ENCODE measurements at places on chromosomes 7 and 10.

- no peak for DNase-seq
Observed at GRCh38 chr10:70523549-70523948, 45.0 kb downstream of the PALD1 start.

DNA sequence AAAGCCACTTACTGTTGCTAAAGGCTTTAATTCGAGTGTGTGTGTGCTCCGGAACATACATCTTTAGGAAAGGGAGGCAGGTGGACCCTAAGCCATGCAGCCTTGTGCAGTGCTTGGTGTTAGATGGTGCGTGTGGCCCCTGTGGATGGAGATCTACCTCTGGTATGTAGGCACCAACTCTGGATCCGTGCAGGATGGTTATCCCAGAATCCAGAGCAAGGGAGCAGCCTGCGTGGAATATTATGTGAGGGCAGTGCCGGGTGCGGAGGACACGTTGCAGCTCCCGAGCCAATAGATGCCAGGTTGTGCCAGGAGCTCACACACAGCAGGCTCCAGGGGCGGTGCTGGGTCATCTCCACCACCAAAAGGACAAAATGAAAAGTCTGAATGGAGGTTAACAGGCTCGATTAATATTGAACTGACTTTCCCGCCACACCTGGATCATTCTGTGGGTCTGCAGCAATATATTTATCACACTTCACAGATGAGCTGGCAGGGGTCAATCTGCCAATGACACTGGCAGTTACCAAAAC, 143.0 kb upstream of the NPS start:
- DNase-seq: no peak

GRCh38 chr10:14146501-14146900, 184.2 kb downstream of the FRMD4A start:
- no peak for DNase-seq

DNA sequence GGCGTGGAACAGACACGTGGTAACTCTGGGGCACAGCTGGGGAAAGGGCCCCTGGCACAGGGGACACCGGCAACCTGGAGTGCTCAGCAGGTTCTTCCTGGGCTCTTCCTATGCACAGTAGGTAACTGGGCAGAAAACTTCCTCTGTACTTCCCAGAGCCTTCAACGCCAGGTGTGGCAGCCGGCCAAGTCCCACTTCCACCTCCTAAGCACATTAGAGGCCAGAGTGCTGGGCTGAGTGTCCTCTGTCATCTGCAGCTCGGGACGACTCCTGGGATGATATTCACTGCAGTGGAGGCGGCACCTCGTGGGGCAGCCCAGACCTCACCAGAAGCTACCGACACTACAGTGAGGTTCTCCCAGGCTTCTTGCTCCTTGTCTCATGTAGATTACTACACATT, 114.5 kb downstream of the LARP4B start:
- DNase-seq: no peak

GRCh38 chr7:149291036-149291780, 29.2 kb downstream of the ZNF783 start:
- peak; percentile 92 for DNase-seq

DNA sequence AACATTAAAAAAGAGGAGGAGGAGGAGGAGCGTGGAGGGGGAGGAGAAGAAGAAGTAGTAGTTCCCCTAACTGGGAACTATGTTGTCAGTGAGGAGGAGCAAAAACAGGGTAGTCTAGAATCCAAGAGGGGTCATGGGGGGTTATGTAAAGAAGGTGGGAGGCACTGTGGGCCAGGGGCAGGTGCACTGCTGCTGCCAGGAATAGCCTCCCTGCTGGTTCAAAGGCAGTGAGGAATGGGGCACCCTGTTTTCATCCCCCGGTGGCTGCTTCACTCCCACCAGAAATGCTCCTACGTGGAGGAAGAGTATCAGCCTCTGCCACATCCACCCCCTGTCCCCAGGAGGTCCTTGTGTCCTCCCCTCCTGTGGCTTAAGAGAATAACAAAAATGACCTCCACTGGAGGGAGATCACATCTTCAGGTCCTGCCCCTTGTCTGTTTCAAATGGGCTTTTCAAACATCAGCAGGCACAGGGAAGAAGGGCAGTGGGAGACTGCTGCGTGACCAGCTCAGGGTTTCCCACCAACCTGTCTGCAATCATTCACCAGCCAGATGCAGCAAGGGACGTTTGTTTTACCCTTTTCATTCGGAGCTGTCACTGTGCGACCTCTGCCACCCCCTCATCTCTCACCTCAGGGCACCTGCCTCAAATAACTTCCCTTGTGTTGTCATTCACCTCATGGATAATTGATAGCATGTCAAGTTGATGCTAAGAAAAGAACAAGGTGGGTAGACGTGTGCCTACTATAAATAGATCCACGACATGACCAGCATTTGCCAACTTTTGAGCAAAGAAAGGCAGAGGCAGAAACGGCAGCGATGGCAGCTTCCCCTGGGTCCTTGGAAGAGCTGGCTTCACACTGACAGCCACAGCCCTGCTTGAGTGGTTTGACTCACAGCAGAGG, 92.6 kb downstream of the DGKI start:
- DNase-seq: no peak

DNA sequence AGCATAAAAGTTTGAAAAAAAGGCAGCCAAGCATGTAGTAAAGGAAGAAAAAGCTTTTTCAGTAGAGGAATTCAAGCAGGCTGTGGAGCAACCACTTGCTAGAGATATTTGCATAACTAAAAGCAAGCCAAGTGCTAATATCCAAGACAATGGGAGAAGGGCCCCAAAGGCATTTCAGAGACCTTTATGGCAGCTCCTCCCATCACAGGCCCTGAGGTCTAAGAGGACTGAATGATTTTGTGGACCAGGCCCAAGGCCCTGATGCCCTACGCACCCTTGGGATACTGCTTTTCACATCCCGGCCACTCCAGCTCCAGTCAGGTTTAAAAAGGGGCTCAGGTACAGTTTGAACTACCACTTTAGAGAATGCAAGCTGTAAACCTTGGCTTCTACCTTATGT, 261.7 kb upstream of the SEMA3C start:
- no peak for DNase-seq

DNA sequence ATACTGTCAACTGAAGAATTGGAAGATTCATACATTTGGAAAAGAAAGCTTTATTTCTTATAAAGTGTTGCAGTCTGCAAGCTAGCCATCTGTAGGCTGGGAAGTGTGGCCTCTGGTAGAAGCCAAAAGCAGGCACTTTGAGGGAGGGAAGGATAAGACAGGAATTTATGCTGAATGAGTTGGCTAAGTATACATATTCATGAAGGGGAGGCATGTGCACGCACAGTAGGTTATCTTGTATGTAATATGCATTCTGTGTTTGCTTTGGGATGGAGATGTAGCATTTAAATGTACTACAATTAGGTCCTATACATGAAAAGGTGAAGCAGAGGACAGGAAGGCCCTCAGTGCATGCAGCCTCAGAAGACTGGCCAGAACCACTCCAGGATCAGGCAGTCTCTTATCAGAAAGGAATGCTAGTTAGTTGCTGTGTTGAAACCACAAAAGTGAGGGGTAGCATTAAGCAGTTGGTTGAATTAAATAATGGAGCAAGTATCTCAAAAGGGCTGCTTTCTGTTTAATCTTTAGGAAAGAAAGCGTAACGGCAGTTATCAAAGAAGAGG, 40.9 kb downstream of the MYO3A start:
- no peak for DNase-seq

- DNase-seq: no peak
Observed at GRCh38 chr7:37440738-37441385, 7.8 kb downstream of the ELMO1 start.

DNA sequence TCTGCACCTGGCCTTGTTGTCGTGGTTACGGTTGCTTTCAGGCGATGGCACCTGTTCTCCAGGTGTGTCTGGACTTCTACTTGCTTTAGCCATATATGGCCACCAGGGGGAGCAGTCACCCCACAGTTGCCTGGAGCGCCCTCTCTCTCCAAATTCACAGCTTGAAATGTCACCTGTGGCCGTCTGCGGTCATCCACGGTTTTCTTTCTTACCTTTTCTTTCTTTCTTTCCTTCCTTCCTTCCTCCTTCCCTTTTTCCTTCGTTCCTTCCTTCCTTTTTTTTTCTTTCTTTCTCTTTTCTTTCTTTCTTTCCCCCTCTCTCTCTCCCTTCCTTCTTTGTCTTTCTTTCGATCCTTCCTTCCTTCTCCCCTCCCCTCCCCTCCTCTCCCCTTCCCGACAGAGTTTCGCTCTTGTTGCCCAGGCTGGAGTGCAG, 150.5 kb upstream of the VKORC1L1 start:
- DNase-seq: peak; percentile 82

GRCh38 chr7:50672045-50672444, 106.8 kb upstream of the DDC start:
- DNase-seq: no peak

DNA sequence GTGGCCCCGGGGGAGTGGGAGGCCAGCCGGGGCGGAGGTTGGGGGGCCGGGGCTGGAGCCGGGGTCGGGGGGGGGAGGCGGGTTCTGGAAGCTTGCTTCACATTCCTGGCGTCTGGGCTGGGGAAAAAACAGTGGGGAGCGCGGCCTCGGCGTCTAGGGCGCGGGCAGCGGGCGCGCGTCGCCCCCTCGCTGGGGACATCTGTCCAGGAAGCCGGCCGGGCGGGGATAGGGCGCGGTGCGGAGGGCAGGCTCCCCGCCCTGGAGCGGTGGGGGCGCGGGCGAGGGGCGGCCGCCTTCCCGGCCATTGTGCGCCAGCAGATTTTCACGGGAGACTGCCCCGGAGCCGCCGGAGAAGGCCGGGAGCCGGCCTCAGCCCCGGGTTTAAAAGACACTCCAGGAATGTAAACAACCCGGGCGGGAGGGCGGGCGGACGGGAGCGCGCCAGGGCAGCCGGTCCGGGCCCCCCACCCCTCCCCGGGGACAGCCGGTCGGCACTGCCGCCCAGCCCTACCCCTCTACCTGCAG, 1.4 kb downstream of the ZMIZ1 start:
- DNase-seq: no peak

GRCh38 chr10:124693396-124693795, 50.8 kb downstream of the FAM53B start:
- no peak for DNase-seq

DNA sequence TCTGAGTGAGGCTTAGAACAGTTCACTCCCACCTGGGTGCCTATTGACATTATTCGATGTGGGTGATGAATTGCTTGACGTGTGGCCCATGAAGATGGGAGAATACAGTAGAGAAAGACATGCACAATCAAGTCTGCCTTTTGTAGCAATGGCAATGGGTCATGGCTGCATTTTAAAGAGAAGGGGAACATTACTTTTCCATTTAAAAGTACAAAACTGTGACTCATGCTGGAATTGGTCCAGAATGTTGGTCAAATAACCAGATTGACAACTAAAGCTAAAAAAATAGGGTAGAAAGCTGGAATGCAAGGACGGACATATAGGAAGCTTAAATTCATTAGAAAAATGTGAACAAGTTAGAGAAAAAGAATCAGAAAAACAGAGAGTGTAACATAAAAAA, 104.1 kb upstream of the SLC25A13 start:
- DNase-seq: no peak

DNA sequence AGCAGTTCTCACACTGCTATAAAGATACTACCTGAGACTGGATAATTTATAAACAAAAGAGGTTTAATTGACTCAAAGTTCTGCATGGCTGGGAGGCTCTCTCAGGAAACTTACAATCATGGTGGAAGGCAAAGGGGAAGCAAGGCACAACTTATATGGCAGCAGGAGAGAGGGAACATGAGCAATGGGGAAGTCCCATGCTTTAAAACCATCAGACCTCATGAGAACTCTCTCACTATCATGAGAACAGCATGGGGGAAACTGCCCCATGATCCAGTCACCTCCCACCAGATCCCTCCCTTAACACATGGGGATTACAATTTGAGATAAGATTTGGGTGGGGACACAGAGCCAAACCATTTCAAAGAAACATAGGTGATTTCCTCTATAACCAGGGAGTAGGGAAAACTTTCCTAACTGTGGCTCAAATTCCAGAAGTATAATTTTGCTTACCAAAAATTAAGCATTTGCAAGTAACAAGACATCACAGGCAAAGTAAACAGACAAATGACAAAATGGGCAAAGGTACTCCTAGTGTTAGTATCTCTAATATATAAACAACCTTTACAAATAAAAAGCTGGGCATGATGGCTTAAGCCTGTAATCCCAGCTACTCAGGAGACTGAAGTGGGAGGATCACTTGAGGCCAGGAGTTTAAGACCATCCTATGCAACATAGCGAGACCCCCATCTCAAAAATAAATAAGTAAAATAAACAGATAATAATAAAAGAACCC, 88.0 kb downstream of the KBTBD2 start:
- DNase-seq: no peak

- DNase-seq: no peak
Observed at GRCh38 chr10:44332465-44332864, 52.4 kb downstream of the CXCL12 start.

- no peak for DNase-seq
Observed at GRCh38 chr10:16597656-16598055, 76.0 kb upstream of the C1QL3 start.

- no peak for DNase-seq
Observed at GRCh38 chr7:6246251-6246917, 26.0 kb downstream of the CYTH3 start.

DNA sequence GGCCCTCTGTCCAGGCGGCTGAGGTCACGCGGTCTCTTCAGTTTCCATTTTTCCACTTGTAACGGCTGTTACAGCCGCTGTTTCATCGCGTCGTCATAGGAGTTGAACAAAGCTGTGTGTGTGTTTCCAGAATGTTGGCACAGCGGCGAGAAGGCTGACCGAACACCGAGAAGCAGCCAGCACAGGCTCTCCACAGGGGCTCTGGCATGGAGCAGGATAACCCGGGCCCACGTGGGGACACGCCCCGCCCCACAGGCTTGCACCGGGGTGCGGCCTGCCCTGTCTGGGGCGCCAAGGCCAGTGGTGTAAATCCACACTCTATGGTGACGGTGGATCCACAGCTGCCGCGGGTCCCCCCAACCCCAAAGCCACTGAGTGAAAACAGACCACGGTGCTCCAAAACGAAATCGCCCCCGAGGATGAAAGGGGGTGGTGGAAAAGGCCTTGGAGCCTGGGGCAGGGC, 448.2 kb downstream of the DNAJB6 start:
- no peak for DNase-seq

- DNase-seq: no peak
Observed at GRCh38 chr10:74293686-74294371, 142.8 kb downstream of the ADK start.

DNA sequence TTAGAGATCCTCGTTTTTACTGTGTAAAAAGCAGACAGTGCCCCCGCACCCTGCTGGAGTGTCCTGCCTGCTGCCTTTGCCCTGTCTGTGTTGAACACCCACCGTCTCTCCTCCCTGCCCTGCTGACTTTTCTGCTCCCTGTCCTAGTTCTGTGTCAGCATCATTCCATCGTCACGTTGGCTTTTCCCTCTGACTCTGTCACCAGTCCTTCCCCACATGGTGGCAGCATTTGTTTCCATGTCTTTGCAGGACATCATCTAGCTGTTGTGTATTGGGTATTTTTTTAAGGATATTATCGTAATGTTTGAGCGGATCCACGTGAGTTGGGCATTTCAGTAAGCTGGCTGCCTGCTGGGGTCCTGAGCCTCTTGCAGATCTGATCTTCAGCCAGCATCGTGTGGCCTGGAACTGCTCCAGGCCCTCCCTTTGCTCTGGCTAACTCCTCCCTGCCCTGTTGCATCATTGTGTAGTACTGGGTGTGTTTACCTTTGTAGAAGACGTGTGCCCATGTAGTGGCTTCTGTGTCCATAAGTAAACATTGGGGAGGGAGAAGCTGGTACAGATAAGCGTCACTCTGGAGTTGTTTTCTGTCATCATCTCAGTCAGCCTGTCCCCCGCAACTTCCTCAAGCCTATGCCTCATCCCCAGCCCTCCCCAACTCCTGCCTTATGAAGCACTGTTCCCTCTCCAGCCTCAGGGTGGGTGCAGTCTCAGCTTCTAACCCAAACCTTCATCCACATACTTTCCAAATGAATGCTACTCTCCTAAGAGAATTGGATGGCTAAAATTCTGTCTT, 44.3 kb downstream of the TRRAP start:
- DNase-seq: no peak
